ENCODE measurements at places on chromosomes 7 and 10.

- no peak for DNase-seq
Measured at GRCh38 chr10:44873160-44873559, 38.0 kb upstream of the TMEM72 start.

DNA sequence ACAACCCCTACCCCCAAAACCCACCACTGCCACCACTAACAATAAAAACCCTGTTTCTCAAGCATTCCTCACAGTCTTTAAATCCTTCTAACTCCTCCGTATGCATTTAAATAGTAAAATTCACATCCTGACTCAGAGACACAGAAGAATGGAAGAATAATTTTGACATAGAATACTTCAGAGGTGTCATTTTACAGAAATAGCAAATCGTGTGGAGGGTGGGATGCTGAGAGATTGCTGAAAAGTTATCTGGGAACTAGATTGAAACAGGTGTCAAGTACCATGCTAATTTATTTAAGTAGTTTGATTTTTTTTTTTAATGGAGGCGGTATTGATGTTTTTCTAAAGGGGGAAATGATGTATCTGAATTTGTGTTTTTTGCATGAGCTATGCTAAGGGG, 575.2 kb upstream of the TPK1 start:
- no peak for DNase-seq

GRCh38 chr10:114345701-114346100, 58.6 kb downstream of the AFAP1L2 start:
- no peak for DNase-seq

DNA sequence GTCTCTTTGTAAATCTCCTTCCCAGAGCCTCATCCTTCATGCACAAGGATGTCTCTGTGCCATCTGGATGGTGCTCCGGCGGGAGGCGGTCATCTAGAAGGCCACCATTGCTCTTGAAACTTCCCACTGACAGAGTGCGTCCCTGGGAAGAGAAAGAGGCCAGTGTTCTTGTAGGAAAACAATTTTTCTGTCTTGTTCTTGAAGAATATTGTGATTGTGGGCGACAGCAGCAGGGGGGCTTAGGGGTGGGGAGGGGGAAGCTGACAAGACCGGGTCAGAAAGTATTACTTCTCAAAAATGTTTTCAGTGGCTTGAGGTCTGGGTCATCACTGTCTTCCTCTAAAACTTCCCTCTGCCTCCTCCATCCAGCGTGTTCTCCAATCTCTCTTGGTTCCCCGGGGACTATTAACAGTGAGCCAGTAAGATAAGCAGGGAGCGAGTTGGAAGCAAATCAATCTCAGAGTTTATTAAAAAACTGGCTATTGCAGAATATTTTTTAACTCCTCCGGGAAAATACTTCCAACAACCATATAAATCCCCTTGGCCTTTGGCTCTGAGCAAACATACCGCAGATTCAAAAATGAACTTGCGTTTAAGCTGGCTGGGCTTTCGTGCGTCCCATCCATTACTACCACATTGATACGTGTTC, 597.8 kb upstream of the MGMT start:
- DNase-seq = no peak

- no peak for DNase-seq
Measured at GRCh38 chr10:82318534-82318933, 443.5 kb downstream of the NRG3 start.

GRCh38 chr10:87059401-87059800, 35.2 kb downstream of the GLUD1 start:
- no peak for DNase-seq

GRCh38 chr10:34607894-34608293, 207.2 kb downstream of the PARD3 start:
- no peak for DNase-seq

DNA sequence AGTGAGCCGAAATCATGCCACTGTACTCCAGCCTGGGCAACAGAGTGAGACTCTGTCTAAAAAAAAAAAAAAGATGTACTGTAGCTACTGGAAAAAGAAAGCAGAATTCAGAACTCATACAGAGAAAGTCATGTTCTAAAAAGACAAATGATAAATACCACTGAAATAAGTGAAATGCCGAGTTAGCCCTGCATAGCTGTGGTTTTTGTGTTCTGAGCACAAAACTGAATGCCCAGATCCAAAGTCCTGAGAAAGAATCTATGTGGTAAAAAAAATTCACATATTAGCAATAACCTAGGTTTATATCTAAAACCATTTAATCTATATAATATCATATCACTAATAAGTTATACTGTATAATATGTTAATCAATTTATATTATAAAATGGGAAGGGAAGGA, 29.3 kb upstream of the HECW1 start:
- DNase-seq = no peak

GRCh38 chr10:71268247-71268691, 50.8 kb upstream of the SLC29A3 start:
- DNase-seq = no peak

- no peak for DNase-seq
Measured at GRCh38 chr7:139341776-139342226, 664 bp downstream of the FMC1 start.

DNA sequence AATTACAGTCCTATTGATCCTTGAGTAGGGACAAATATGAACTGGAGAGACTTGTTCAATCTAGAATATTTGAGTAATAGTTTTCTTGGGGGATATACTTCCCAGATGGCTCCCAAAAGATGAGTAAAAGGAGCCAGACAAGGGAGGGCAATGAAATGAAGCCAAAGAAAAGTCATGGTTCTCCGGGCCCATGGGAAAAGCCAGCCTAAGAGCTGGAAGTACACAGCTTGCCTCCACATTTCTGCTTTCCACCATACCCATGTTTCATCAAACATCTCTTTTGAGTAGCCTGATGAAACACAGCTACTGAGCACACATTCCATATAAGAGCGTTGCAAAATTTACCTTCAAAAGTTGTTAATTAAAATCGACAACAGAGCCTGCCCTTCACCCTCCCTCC, 535.0 kb upstream of the FZD8 start:
- DNase-seq = no peak

- DNase-seq = no peak
Measured at GRCh38 chr10:129713659-129714265, 246.7 kb downstream of the MGMT start.

- DNase-seq = no peak
Measured at GRCh38 chr7:144671429-144671828, 164.4 kb downstream of the TPK1 start.

- no peak for DNase-seq
Measured at GRCh38 chr7:51290304-51290637, 26.3 kb downstream of the COBL start.

DNA sequence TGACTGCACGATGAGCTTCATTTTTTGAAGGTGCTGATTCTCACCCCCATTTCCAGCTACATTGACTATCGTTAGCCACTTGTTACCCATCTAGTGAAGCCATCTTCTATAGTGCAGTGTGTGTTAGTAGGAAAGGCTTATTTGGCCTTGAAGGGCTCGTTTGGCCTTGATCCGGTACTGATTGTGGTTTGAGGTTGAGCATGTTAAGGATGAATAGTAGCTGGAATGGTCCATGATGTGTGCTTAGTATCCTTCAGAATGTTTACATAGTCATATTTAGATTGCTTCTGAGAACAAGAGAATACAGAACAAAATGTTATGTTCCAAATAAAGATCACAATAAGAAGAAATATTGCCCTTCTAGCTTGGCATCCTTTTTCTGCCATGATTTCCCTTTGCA, 591.5 kb downstream of the AUTS2 start:
- DNase-seq = no peak

DNA sequence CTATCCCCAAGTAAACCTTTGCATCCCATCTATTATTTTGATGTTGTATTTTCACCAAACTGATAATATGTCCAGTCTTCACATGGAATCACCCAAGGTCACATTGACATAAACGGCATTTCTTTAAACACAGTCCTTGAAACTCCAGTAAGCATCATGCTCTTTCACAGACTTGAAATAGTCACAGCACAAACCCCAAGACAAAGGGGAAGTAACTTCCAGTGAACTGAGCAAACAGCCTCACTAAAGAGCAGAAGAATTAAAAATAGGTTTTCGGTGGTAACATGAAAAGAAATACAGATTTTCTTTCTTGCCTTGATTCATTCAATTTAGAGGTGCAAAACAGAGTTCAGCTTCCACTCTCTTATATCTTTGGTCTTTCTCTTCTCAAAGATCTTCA, 253.7 kb downstream of the SFMBT2 start:
- no peak for DNase-seq

- DNase-seq = no peak
Measured at GRCh38 chr7:96233084-96233483, 88.8 kb downstream of the SLC25A13 start.

- DNase-seq = no peak
Measured at GRCh38 chr10:90788968-90789367, 68.9 kb downstream of the HTR7 start.

- DNase-seq = no peak
Measured at GRCh38 chr10:33661580-33662336, 327.3 kb upstream of the NRP1 start.

GRCh38 chr10:26621889-26622711, 75.4 kb upstream of the PDSS1 start:
- peak; percentile 31 for DNase-seq

DNA sequence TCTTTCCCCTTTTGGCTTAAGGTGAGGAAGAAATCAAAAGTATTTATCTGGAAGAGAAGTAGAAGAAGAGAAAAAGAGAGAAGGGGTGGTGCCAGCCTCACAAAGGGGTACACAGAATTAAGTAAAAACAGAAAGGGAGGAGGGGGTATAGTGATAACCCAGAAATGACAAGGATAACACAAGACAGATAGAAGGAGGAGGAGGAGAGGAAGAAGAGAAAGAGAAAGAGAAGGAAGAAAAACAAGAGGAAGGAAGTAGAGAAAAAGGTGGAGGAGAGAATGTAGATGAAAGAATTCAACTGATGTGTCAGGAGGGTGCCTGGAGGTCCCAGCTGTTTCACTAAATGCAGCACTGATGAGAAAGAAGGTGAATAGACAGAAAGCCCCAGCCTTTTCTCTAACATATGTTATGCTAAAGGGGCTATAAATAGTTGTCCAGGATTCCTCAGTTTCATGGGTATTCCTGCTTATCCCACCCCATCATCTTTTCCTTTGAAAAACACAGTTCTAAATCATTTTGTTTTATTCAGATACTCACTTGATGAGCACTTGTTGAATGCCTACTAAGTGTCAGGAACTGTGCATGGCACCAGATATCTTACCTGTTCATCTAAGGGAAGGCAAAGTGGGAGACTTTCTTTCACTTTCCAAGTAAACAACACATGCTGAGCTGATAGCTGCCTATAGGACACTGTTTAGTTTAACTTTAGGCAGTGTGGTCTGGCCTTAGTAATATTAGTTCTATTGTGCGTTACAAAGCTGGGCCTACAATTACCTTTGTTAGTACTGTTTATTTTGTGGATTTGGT, 8.0 kb downstream of the SEMA3E start:
- no peak for DNase-seq

DNA sequence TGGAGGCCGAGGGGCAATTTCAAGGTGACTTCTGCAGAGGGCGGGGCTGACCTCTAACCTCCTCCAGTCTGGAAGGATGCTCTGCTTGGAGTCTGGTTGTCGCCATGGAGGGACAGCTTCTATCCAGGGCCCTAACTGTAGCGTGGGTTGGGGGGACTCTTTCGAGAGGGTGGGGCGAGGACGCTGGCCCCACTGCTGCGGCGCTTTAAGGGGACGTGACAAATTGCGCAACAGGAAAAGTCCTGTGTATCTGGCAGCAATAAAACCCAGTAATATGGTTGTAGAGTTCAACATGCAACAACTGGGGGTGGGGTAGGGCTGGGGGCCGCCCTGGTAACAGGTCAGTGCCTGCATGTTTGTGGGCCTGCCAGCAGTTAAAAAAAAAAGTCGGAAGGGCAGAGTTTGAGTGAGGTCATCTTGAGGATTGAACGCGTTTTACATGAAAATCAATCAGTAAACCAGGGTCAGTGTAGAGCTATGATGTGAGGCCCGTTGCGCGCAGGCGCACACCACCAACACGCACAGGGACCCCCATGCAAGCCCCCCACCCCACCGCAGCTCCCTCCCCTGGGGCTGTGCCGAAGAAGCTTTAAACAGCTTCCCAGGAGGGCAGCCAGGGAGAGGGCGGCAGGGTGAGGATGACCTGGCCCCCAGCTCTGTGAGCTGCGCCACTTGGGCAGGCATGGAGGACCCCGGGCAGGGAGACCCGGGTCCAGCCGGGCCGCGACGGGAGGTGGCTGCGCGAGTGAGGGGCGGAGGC, 4.3 kb downstream of the SHH start:
- no peak for DNase-seq

GRCh38 chr7:18064242-18064838, 36.7 kb upstream of the PRPS1L1 start:
- peak; percentile 16 for DNase-seq

DNA sequence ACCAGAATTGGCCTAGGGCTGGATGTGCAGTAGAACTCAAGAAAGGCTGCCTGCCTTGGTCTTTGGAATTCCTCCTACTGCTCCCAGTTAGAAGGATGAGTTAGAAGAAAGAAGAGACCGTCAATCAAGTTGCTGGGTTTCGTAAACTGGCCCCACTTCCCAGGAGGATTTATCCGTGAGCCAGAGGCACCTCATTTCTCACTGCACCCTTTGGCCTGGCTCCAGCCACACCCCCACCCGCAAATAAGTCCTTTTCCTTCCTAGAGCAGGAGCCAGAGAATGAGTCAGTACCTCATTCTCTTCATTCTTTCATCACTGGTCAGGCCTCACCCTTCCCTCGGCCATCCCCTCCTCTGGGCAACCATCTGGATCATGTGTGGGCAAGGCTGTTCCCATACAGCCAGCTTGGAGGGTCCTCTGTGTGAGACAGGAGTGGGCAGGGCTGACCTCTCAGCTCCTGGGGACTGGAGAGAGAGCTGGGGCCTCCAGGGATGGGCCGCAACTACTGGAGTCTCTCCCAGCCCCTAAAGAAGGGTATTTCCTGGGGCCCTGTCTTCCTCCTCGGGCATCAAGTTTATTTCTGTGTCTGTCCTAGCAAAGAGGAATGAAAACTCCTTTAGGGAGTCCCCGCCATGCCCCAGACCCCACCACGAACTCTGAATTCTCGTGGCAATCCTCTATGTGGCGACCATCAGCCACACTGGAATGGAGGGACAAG, 87.2 kb upstream of the DUSP5 start:
- DNase-seq = no peak

GRCh38 chr10:126654579-126654978, 15.9 kb downstream of the C10orf90 start:
- no peak for DNase-seq

DNA sequence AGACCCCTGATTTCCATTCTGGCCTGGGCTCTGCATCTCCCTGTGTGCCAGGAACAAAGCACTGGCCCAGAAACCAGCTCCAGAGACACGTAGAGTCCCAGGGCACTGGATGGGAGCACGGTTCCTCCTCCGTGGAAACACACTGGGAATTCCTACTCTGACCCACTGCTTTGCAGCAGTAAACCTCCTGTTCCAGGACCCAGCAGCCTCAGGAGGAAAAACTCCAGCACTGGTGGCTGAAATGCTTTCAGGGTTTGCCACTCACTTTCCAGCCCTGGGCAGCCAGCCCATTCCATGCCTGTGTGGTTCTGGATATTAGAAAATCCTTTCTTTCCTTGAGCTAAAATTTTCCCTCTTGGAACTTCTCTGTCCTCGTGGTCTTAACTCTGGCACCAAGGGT, 58.0 kb downstream of the FAM171A1 start:
- no peak for DNase-seq

DNA sequence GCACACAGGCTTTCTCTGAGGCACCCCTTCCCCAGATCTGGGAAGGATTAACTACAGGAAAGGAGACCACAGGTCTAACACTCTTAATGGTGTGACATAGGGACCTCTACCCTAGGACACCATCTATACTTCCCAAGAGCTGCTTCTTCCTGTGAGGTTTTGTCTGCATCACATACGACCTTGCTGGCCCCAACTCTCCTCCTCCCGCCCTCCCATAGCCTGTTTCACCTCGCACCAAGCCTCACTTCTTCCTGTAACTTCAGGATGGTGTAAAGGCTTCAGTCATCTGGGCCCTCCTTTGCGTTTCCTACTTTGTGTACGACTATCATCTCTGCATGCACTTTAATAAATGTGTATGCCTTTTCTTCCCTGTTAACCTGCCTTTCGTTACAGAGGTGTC, 274.3 kb downstream of the KLF6 start:
- DNase-seq = no peak
